Mesendoderm (in vitro differentiated cells): ENCODE measurements at places on chromosomes 2 and 18.

- no peak for DNase-seq
Observed at GRCh38 chr18:45651275-45651674, 36.0 kb downstream of the SLC14A2 start.

DNA sequence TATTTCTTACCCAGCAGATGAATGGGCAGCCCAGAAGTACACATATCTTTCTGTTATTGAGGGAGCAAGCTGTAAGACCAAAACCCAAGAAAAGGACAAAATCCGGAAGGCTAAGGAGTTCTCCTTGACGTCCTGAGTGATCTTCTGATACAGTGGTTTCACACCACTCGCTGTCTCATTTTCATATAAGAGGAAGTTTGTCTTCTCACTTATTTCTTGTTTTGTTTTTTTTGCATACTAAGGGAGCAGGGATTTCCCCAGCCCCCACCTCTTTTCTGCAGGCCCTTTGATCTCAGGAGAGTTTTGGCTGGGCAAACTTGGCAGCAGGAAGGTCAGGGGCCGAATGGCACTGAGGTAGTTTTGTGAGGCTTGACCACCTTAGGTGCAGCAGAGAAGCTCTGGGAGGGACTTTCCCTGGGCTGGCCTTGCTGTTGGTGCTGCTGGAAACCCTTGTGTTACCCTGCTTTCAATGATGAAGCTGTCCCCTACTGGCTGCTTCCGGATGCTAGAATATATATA, 13.3 kb downstream of the CHRNA1 start:
- peak; percentile 37 for DNase-seq

- no peak for DNase-seq
Observed at GRCh38 chr2:71069376-71069775, 928 bp downstream of the NAGK start.

GRCh38 chr2:191051177-191051576, 37.2 kb upstream of the STAT1 start:
- DNase-seq = peak; percentile 62

DNA sequence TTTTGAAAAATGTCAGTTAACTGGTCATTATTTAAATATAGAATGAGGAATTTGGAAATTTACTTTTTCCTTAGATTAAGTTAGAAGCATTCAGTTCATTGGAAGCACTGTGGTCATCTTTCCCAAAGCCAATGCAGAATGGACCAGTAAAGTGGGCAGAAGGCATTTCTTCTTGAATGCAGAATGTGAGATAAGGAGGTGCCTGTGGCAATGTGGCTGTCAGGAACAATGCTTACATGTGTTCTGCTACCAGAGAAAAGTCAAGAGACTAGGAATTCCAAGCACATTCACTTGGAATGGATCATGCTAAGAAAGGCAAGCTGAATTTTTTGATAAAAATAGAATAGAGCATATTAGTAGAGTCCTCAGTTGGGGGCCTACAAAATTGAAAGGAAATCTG, 295.0 kb upstream of the KCNH7 start:
- peak; percentile 55 for DNase-seq

GRCh38 chr2:241947401-241947800, 77.9 kb downstream of the RTP5 start:
- no peak for DNase-seq

- no peak for DNase-seq
Observed at GRCh38 chr2:105783972-105784371, 39.3 kb downstream of the NCK2 start.

- DNase-seq = no peak
Observed at GRCh38 chr2:70959271-70959761, 19.1 kb upstream of the ANKRD53 start.

- DNase-seq = no peak
Observed at GRCh38 chr18:4007846-4008245, 447.3 kb downstream of the DLGAP1 start.

DNA sequence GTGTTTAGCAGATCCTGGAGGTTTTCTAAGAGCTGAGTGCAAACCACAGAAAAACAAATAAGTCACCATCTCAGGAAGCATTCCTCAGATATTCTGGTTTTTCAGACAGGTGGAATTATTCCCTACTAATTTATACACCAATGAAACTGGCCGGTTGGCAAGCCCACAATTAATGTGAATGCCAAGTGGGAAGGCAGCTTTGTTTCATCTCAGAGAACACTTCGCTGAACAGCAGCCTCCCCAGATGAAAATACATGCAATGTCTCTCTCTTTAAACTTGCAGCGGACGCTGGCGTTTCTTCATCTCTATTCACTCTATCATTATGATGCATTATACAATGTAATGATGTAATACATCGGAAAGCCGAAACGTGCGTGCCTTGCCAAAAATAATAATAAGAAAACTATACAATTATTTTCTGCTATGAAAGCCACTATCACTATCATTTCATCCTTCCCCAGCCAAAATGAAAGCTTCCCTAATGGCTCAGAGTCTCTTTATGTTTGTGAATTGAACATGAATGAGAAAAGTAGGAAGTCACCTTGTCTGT, 649.4 kb downstream of the BCL11A start:
- DNase-seq = no peak

DNA sequence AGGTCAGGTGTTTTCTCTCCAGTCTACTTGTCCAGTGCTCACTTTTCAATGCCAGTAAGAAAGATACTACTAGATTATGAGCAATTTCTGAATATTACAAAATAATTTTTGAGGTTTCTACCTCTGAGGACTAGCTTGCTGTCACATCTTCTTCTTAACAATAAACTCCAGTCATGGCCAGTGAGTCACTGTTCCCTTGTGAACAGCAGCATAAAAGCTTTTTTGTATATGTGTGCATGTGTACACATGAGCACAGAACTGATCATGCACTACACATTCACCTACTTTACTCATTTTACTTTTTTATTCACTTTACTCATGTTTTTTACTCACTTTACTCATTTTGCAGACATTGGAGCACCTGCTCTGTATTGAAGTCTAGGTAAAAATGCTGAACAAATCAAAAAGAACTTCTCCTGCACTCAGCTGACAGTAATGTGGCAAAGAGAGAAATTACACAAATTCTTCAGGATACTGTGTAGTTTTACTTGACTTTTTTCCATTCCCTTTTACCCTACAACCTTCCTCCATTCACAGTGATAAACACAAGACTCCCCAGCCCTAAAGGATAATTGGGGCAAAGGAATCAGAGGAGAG, 28.0 kb downstream of the ST6GAL2 start:
- DNase-seq = no peak

GRCh38 chr2:73285159-73285739, 971 bp upstream of the FBXO41 start:
- DNase-seq = no peak
